ENCODE measurements at places on chromosomes 3 and 15.
A peak's percentile ranks its signal among the peaks of the same experiment; 100 is the strongest.

GRCh38 chr15:101378879-101379278 lies 83.8 kb upstream of the SNRPA1 start:
- no peak for DNase-seq

DNA sequence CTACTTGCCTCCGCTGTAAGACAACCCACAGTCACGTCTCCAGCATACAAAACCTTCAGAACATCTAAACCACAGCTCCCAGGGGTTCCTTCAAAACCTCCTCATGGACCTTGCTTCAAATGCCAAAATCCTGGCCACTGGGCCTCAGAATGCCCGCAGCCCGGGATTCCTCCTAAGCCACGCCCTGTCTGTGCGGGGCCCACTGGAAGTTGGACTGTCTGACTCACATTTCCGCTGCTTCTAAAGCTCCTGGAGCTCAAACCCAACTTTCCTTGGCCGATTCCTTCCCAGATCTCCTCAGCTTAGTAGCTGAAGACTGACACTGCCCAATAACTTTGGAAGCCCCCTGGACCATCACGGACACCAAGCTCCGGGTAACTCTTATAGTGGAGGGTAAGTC lies 17.9 kb upstream of the OR5H6 start:
- DNase-seq: no peak

DNA sequence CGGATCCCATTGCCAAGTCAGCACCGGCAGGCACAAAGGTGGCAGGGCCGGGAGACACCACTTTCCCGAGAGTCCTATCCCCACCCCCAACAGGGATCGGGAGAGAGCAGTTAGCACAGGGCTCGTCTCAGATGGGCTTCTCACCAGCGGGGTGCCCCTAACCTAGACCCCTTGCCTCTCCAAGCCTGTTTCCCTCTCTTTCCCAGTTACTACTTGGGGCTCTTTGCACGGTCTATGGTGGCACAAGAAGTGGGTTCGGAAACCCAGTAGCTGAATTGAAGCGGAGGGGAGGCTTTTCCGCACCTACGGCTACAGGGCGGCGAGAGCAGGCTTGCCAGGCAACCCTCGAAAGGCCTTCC lies 383 bp upstream of the EFCC1 start:
- DNase-seq: no peak

GRCh38 chr3:90039994-90040393 lies 932.6 kb downstream of the EPHA3 start:
- DNase-seq: no peak

GRCh38 chr15:59587085-59587826 lies 24.3 kb upstream of the GCNT3 start:
- DNase-seq: no peak

- no peak for DNase-seq
These were observed 13.3 kb upstream of the TMF1 start for GRCh38 chr3:69065318-69065964.

- DNase-seq: no peak
These were observed 2.9 kb downstream of the KLHL24 start for GRCh38 chr3:183638101-183638852.

- DNase-seq: no peak
These were observed 12.7 kb downstream of the SEMA3G start for GRCh38 chr3:52432225-52432624.

DNA sequence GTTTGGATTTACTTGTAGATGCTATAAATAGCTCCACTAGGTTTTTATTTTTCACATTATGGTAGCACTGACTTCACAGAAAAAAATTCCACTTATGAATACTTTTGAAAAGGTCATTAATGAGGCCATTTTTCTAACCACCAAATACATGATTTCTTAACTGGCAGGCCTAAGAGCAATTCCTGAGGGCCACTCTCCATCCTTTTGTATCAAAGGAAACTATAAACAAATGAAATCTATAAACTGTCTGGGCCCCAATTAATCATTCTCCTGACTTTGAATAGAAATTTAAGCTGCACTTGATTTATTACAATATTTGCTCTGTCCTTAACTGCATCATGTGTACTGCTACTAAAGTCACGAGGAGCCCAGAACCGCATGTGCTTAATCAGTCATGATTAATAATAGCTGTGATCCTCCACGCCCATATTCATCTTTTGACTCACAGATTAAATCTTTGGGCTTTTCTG lies 25.1 kb upstream of the MTMR10 start:
- DNase-seq: no peak

- no peak for DNase-seq
These were observed 16.8 kb downstream of the HEMK1 start for GRCh38 chr3:50585919-50586762.

- DNase-seq: peak; percentile 98
These were observed 21.8 kb downstream of the IGDCC4 start for GRCh38 chr15:65400760-65401610.

GRCh38 chr3:13669457-13669856 lies 120.5 kb downstream of the FBLN2 start:
- DNase-seq: no peak

- DNase-seq: no peak
These were observed 50.1 kb upstream of the LIPC start for GRCh38 chr15:58381697-58382096.

DNA sequence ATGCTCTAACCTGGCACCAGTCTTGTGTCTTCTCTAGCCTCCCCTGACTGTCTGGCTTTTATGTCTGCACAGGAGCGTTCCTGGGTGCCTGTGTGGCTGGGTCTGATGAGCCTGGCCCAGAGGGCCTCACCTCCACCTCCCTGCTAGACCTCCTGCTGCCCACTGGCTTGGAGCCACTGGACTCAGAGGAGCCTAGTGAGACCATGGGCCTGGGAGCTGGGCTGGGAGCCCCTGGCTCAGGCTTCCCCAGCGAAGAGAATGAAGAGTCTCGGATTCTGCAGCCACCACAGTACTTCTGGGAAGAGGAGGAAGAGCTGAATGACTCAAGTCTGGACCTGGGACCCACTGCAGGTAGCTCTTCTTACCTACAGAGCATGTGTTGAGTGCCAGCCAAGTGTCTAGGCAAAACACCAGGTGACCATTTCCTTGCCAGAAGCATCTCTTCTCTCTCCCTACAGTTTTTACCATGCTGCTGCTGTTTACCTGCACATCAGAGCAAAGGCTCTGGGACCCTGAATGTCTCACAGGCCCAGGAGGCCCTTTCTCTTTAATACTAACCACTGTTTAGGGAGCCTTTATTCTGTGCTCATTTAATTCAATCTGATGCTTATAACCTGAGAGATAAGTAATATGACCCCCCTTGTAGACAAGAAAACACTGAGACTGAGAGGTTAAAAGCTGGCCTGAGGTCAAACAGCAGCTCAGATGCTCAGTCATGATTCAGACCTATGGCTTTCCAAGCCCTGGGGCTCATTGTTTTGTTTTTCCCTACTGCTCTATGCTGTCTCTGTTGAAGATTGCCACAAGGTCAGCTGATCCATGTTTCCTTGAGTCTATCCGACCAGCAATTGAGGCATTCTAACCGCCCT lies 10.4 kb downstream of the PODXL2 start:
- DNase-seq: no peak

DNA sequence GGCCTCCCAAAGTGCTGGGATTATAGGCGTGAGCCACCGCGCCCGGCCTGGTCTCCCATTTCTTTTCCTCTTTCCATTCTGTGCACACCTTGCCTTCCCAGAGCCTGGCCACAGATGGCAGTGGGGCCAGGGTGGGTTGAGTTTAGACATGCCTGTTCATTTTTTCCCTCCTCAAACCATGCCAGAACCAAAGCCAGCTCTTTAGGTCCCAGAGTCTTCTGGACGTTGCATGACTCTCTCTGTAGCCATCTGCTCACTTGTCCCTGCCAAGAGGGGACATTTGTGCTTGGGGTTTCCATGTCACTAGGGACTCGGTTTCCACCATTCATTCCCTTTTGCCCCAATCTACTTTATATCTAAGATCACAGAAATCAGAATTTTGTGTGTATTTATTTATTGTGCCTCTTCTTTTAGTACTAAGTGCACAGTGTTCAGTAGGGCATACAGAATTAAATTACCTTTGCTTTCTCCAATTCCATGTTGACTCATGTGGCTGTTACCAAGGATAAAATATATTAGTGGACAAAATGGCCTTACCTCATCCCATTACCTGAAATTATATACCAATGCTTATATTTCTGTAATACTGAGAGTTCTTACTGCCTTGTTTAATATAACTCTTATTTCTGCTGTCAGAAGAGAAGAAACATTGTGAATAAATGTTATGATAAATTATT lies 49.6 kb downstream of the USP13 start:
- no peak for DNase-seq

DNA sequence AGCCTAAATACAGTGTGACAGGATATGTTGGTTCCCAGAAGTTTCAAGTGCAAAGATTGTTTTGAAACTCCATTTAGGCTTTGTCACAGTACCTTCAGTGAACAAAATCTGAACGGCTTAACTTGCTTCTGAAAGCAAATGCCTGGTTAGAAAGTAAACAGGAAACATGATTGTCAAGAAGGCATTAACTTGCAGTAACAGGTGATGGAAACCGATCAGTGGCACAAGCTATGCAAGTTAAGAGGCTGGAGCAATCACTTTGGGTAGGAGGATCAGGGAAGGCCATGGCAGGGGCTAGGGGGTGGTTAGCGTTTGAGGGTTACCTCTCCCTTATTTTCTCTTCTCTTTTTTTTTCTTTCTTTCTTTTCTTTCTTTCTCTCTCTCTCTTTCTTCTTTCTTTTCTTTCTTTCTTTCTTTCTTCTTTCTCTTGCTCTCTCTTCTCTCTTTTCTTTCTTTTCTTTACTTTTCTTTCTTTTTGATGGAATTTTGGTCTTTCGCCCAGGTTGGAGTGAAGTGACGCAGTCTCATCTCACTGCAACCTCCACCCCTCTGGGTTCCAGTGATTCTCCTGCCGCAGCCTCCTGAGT lies 2.4 kb downstream of the HYKK start:
- DNase-seq: no peak

- DNase-seq: no peak
These were observed 414.2 kb downstream of the CNTN4 start for GRCh38 chr3:2512881-2513280.

- DNase-seq: no peak
These were observed 6.5 kb downstream of the CHD2 start for GRCh38 chr15:92906563-92907081.

DNA sequence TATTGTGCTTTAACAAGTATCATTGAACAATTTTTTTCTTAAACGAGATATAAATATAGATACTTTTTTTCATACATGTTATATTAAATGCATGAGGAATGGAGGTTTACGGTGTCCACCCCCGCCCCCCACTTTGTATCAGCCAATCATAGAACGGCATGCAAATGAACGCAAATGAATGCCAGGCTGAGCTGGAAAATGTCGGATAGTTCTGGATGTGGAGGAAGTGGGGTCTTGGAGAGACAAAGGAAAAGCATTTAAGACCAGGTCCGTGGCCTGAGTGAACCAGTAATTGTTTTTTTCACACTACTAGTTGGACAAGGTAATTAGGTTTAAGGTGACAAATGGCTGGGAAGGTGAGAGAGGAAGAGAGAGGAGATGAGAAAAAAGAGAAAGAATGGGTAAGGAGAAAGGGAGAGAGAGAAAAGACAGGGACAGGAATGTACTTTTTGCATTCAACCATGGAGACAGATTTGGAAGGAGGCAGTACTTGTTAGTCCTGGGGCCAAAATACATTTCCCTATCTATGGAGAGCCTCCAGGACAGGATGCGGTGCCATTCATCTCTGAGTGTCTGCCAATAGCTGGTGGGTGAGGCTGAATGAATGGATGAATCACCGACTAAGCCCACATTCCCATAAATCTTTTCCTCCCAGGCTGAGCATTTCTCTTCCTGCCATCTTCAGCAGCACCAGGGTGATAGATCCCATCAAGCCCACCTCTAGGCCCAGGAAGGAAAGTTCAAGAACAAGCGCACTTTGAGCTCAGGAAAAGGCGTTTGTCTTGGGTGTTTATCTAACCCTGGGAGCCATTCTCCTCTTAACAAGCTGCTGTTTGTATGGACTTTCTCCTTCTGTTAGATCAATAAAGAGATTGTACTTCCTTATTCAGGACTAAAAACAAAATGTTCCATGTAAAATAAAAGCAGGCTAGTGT lies 1.4 kb upstream of the RAD18 start:
- no peak for DNase-seq
